Neuronal stem cell (in vitro differentiated cells): ENCODE measurements at places on chromosomes 5 and 9.

DNA sequence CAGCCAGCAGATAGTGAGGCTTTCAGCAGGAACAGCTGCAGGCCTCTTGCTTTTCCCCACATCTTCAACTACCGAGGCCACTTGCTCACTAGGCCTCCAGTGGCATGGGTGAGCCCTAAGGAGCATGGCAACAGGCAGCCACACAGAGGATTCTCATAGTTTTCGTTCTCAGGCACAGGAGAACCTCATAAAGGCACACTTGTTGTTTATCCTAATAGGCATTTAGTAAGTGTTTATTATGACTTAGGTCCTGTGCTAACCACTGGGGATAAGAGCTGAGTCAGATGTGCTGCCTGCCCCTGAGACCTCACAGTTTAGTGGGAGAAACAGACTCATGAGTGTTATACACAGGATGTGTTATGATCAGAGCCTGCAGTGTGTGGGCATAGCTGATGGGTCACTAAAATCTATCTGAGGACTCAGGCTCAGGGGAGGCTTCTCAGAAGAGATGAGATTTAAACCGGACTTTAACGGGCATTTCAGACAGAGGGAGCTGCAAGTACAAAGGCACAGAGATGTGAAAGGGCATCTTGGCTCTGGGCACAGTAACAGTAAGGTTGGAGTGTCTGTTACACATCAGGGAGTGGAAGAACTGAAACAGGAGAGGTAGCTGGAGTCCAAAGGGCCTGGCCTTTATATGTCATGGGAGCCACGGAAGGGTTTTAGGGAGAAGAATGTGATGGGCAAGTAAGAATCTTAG is 21.0 kb upstream of the HEMGN start:
- H3K4me1 ChIP-seq = no peaks in the 10 kb centered on the region
- H3K27ac ChIP-seq = no peak overlapping the region
- H3K4me3 ChIP-seq = no peak overlapping the region
- DNase-seq = no peak

- peak overlapping the region; percentile 20 for H3K4me3 ChIP-seq
- no peak overlapping the region for H3K27ac ChIP-seq
- H3K4me1 ChIP-seq = peaks cover 7% of the 10 kb centered on the region
- H3K36me3 ChIP-seq = peaks cover 60% of the 10 kb centered on the region
- H3K27me3 ChIP-seq = no peaks in the 10 kb centered on the region
These were observed 3.0 kb downstream of the CLPTM1L start for GRCh38 chr5:1341863-1342262.

- DNase-seq = peak; percentile 30
- no peaks in the 10 kb centered on the region for H3K36me3 ChIP-seq
- peak overlapping the region; percentile 48 for H3K27ac ChIP-seq
- H3K4me1 ChIP-seq = peaks cover 20% of the 10 kb centered on the region
- no peak overlapping the region for H3K4me3 ChIP-seq
These were observed 36.8 kb upstream of the SSBP2 start for GRCh38 chr5:81787474-81788242.

DNA sequence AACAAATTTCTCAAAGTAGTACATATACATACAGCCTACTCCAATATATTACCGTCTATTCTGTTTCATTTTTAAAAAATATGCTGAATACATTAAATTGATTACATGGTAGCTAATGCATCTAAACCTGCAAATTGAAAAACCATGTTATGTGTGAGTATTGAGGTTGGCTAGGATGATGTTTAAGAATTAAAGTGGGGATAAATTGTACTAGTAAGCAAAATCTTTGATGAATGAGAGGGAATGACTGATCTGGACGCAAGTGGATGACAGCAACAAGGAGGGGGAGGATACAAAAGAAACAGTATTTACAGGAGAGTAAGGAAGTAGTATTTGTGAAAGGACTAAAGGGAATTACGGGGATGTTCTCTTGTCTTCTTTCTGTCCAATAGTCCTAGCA is 37.4 kb downstream of the RAD50 start:
- peaks cover 34% of the 10 kb centered on the region for H3K36me3 ChIP-seq
- no peak overlapping the region for H3K4me3 ChIP-seq
- DNase-seq = no peak
- peaks cover 2% of the 10 kb centered on the region for H3K4me1 ChIP-seq

- DNase-seq = no peak
- peak overlapping the region; percentile 94 for H3K4me3 ChIP-seq
- peak overlapping the region; percentile 99 for H3K27ac ChIP-seq
- H3K4me1 ChIP-seq = peaks cover 3% of the 10 kb centered on the region
These were observed 455 bp upstream of the FER start for GRCh38 chr5:108747111-108747773.
